AG04449 (cell line): ENCODE measurements at places on chromosomes 1 and 21.

DNA sequence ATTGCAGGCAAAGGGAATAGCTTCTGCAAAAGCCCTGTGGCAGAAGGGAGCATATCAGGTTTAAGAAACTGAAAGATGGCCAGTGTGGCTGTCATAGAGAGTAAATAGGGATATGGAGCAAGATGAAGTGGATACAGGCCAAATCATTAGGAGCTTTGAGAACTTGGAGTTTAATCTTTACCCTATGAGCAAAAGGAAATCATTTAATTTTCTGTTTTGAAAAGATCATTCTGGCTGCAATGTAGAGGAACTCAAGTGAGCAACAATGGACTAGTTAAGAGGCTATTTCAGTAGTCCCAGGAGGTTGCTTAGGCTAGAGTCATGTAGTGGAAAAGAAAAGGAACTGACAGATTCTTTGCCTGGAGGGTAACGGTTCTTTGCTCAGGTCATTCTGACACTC is 47.2 kb downstream of the RAP1A start:
- DNase-seq, result no peak

GRCh38 chr1:100390531-100390930 is 38.2 kb downstream of the CDC14A start:
- DNase-seq, result no peak

DNA sequence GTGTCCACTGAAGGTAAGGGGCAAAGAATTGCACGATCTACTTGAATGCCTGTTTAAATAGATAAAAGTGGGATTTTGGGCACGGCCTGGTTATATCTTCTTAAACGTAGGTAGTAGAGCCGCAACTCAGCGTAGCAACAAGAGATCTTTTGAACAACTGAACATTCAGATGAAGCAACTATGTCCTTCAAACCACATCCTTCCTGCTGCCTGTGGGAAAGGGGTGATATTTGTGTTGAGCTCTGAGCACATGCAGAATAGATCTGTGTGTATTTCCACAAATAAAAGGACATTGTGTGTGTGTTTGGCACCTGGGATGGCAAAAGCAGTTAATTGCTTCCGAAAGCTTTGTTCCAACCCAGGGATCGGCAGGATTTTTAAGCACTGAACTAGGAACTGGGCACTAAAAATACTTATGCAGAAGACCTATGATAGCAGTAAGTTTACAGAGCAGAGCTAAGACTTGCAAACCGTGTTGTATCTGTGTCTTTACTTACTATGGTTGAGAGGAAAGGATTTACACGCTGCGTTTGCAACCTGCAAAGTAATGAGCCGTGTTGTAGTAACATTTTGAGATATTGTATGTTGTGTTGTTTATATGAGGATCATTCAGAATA is 333.4 kb downstream of the CHRM3 start:
- DNase-seq, result no peak

- no peak for DNase-seq
Measured at GRCh38 chr1:184199438-184200085, 148.0 kb downstream of the TSEN15 start.

GRCh38 chr1:178959543-178960460 is 65.9 kb upstream of the FAM20B start:
- DNase-seq, result no peak

GRCh38 chr1:163178628-163179027 is 24.1 kb downstream of the RGS5 start:
- no peak for DNase-seq

DNA sequence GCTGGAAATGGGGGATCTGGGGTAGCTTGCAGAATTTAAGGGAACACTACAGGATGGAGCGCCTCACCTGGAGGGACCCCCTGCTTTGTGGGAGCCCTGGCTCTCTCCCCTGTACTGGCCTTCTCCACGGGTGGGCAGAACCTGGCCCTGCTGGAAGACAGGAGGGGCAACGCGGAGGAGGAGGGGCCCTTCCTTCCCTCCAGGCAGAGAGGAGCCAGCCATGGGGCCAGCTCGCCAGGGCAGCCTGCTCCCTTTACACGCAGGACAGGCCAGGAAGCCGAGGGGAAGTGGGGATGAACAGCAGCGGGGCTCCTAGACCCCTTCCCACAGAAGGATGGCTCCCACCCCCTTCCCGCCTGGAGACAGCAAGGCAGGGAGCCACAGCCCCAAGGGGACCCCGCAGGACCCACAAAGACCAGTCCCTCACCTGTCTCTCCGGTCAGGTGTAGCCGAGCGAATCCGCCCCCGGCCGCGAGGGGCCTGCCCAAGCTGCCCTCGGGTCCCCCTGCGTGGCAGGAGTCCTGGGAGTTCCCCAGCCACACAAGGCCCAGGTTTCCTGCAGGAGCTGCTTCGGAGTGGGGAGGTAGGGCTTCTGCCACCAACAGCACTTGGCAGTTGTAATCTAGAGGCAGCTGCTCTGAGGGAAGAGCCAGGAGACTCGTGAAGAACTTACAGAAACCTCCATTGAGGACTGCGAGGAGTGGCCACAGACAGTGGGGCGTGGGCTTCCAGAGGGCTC is 1.6 kb upstream of the SLC19A1 start:
- no peak for DNase-seq

DNA sequence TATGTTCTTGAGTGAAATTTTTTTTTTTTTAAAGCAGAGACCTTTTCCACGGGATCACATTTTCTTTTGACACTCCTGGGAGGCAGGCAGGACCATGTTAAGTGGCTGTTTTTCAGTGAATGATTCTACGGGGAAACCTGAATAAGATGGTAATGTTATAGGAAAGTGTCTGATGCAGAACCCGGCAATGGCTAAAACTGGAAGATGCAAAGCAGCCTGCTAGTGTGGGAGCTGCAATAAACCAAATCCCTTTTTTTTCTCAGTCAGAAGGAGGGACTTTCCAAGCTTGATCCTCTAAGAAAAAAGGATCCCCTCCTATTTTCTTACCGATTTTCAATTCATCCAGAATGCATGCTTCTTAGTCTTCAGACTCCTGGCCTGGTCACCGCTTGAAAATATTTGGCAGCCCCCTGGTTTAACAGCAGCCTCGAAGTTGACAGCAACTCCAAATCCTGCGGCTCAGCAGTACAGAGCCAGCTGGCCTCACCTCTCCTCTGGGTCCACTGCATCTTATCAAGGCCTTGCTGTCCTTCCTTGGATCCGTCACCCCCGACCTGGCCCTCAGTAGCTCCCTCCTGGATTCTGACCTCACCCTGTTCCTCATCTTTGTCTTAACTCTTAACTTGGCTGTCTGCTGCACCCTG is 5.6 kb downstream of the MX2 start:
- DNase-seq, result no peak

DNA sequence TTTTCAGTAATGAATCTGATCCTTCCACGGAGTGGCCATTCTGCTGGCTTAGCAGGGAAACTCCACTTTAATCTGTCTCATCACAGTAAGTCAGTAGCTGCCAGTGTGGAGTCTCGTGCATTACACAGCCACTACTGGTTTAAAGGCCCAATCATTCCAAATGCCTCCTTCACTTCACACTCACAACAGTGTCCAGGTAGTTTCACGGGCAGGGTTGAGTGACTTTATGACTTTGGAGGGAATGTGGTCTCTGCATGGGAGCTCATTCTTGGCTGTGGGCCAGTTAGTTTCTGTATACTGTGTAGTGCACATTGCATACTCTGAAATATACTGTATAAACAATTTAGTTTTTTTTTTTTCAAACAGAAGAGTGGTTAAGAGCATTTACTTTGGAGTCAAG is 34.6 kb upstream of the C1orf87 start:
- DNase-seq, result no peak

DNA sequence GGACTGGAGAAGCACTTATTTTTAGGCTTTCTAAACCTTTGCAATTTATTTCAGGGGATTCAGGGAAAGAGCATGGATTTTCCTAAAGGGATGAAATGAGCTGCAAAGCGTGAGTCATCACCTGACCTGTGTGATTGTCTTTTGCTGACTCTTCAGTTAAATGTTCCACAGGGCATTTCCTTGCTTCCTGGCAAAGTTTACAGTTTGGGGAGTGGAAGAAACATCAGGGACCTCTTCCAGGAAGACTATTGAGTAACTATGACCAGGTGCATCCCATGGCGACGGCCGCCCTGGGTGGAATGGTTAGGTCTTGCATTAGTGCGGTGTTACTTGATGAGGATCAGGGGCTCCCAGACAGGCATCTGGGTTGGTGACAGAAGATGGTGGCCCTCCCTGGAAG is 79.5 kb upstream of the SIPA1L2 start:
- DNase-seq, result no peak

DNA sequence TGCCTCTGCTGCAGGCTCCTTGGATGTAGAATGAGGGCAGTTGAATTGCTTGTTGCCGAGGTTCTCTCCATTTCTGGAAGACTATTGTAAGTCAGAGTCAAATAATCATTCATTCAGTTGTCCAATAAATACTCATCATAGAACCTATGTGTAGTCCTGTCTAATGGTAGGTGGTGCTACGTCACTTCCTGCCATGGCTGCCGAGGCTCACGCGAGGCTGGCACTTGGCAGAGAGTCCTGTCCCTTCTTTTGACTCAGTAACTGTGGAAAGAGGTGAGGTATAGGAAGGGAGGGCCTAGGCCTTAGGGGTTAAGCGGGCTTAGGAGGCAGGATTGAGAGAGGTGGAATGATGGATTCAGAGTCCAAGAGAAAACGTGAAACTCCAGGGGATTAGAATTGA is 9.7 kb downstream of the ADARB1 start:
- DNase-seq, result no peak

GRCh38 chr1:180672105-180672504 is 40.3 kb downstream of the XPR1 start:
- DNase-seq, result no peak

DNA sequence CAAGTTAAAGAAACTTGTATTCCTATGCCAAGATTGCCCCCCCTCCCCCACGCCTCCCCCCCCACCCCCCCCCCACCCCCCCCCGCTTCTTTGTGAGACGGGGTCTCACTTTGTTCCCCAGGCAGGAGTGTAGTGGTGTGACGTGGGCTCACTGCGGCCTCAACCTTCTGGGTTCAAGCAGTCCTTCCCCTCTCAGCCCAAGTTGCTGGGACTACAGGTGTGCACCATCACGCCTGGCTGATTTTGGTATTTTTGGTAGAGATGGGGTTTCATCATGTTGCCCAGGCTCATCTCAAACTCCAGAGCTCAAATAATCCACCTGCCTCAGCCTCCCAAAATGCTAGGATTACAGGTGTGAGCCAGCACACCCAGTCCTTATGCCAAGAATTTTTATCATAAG is 136.6 kb downstream of the POU2F1 start:
- DNase-seq, result no peak

DNA sequence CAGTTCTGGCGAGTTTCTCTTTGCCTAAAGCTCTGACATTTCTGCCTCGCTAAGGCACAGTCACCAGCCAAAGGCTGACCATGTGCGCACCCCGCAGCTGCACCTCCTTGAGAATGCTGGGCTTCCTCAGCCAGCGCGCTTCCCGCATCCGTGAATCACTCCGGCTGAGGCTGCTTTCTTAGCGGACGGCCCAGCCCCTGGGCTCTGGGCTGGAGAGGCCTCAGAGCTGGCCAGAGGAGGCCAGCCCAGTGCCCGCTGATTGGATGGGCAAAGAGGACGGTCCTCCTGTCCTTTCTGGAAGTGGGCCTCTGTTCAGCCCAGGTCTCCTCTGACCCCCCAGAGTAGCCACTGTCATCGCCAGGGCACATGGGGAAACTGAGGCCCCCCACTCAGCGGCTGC is 56.1 kb downstream of the PRDM16 start:
- no peak for DNase-seq

- DNase-seq, result no peak
Measured at GRCh38 chr1:234763910-234764309, 153.9 kb upstream of the IRF2BP2 start.

GRCh38 chr1:181180407-181181031 is 92.0 kb downstream of the IER5 start:
- DNase-seq, result no peak

GRCh38 chr1:42924082-42924850 is 34.4 kb downstream of the SLC2A1 start:
- peak; percentile 24 for DNase-seq

GRCh38 chr1:167517535-167518330 is 596 bp downstream of the CD247 start:
- DNase-seq, result no peak

- DNase-seq, result no peak
Measured at GRCh38 chr21:29279558-29279957, 19.2 kb upstream of the BACH1 start.

GRCh38 chr1:235947989-235948388 is 81.3 kb upstream of the LYST start:
- DNase-seq, result no peak

GRCh38 chr1:119873135-119874015 is 22.9 kb downstream of the ADAM30 start:
- DNase-seq, result peak; percentile 61

DNA sequence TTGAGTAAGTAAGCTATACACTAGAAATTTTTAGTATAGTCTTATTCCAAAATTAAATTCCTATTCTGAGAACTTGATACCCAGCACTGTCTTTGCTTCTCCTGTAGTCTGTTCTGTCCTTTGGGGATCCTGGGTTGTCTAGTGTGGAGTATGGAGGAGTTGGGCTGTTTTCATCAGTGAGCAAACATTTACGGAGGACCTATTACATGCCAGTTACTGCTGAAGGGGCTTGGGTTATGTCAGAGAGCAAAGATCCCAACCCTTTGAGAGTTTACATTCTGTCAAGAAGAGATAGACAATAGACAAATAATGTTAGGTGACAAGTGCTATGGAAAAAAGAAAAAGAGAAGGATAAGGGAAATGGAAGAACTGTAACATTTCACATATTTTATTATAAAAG is 9.0 kb downstream of the TRAPPC10 start:
- no peak for DNase-seq

DNA sequence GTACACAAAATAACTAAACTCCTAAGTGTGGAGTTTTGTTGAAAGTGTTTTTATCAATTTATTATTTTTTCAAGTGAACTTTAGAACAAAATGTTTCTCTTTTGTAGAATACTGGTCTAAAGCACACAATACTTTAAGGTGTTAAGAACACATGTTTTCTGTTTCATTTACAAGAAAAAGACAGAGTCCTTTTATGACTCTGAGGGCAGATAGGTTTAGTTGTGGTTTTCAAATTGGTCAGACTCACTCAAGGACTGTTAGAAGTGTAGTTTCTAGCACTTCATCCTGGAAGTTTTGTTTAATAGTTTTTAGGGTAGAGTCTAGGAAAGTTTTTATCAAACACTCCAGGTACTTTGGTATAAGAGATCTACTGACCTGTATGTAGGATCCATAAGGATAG is 376.5 kb downstream of the LRRIQ3 start:
- no peak for DNase-seq

DNA sequence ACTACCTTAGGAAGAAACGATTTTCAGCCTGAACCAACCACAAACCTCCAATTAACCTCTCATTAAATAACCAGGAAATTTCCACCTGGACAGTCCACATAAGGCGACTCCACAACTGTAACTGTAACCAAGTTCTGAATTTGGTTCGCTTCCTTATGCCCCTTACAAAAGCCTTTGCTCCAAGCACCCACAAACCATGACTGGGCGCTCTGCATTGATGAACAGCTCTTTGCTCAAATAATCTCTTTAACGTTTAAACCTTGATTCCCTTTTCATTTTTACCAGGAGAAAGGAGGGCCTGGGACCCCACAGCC is 38.2 kb upstream of the ZNF124 start:
- DNase-seq, result no peak

DNA sequence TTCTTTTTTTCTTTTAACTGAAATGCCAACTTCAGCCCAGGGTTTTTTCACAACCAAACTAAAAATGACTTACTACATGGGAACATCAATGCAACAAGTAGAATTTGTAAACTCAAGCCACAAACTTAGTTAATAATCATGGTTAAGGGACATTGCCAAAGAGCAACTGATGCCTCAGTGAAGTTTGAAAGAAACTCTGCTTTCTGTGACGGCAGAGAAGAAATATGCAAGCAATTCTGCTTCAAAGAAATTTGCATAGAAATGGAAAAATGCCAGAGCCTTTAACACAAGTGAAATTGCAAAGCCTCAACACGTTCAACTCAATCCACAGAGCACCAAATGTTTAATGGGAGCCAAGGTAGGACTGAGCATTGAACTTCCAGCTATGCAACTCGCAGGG is 5.0 kb upstream of the CHD5 start:
- DNase-seq, result peak; percentile 68
